RKO (cell line): ENCODE measurements at places on chromosomes 7 and 10.

DNA sequence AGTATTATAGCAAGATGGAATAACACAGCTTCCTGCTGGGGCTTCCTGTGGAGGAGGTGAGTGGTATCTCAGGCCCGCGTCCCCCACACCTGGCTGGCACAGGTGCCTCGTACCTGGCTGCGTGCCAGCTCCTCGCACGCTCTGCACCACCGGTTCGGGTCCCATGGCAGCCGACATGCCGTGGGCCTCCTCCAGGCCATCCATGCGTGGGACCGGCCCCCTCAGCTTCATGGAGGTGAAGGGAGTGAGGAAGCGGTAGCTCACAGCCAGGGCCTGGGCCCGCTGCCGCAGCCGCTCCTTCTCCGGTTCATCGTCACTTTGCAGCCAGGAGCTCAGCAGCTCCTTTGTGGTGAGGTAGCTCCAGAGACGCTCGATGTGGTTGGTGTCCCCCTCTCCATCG is 90.4 kb downstream of the ITIH5 start:
- DNase-seq, result no peak

GRCh38 chr10:7738536-7739407 is 35.7 kb downstream of the ITIH2 start:
- no peak for DNase-seq

GRCh38 chr7:105187302-105188169 is 173.5 kb downstream of the KMT2E start:
- DNase-seq, result no peak

GRCh38 chr10:94149702-94150101 is 156.0 kb downstream of the PLCE1 start:
- DNase-seq, result no peak

- peak; percentile 38 for DNase-seq
Measured at GRCh38 chr10:102419269-102420180, 940 bp upstream of the PSD start.

DNA sequence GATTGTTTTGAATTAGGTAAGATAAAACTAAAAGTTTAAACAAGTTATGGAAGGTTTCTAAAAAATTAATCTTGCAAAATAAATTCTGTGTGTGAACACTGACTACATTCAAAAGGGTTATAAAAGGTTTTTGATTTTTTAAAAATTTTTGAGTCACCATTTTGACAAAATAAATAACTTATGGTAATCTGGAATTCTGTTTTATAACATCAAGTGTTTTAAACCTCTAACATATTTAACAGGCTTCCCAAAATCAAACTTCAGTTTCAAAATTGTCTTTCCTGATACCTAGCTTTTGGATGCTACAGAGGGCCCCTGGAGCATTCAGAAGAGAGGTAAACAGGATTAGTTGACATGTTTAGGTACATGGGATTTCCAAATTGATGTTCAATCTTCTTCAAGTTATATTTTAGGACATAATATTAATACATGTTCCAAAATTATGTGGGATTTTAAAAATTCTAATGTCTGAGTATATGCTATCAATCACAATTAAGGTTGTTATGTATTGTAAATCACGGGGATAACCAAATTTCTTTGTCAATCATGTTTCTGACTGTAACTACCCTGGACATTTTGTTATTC is 8.1 kb upstream of the CPA2 start:
- DNase-seq, result no peak
